Lung (tissue), 17 donors: ENCODE measurements at places on chromosomes 4 and X. TPM values are rescaled to one million over a fixed set of nuclear protein-coding genes. Genes with fewer than 3 reads are reported as not detected.

Gene RADX
- 6.2 TPM for total RNA-seq

DNA sequence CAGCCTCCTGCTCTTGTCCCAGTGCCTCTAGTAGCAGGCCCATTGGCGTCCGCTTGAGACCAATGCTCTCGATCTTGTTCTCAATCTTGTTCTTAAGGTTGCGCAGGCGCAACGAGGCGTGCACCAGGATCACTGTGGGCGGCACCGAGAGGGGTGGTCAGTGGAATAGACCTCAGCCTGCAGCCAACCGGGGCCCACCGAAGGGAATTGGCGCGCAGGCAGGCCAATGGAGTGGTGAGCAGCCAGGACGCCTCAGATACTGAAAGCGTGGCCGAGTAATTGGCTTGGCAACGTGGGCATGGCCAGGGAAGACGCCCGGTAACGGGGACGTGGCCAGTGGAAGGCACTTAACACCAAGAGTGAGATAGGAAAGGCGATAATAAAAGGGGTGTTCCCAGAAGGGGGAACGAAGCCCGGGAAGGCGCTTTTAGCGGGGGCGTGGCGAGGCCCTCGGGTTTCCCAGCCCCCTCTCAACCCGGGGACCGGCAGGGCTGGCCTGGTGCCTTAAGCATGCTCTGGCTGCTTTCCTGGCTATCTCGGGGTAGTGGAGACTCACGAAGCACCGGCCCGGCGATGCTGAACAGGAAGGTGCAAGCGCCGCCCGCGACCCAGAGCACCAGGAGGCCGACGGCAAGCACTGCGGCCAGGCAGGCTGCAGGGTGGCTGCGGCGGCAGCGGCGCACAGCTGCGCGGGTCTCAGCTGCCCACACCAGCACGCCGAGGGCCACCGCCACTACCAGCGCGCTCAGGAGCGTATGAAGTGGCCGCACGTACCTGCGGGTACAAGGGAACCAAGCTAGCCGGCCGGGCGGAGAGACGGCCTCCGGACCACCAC, 1.7 kb downstream of the PRAF2 start:
- no peaks in the 10 kb centered on the region for H3K27me3 ChIP-seq
- H3K27ac ChIP-seq: no peak overlapping the region
- H3K4me3 ChIP-seq: no peak overlapping the region
- H3K4me1 ChIP-seq: no peaks in the 10 kb centered on the region

DNA sequence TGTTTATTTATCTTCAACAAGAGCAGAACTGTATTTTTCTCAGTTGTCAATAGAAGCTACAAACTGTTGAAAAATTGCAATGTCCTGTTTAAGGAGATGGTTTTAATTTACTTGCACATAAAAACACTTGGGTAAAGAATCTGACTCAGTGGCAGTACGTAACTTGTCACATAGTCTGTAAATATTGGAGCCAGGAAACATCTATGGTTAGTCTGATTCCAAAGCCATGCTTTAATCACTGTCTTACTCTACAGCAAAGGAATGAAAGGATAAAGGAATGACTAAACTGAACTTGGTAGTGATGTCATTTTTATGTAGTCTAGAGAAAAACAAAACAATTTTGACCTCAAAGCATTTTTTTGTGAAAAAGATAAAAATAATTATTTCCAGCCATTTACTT, 537.2 kb downstream of the STIM2 start:
- DNase-seq: no peak
- no peak overlapping the region for H3K27ac ChIP-seq
- no peak overlapping the region for H3K4me3 ChIP-seq

Gene UGT2B17
- 0.46 TPM for total RNA-seq

GRCh38 chr4:22941688-22942375, 249.1 kb downstream of the GBA3 start:
- H3K4me1 ChIP-seq: no peaks in the 10 kb centered on the region
- no peak overlapping the region for H3K4me3 ChIP-seq
- no peaks in the 10 kb centered on the region for H3K36me3 ChIP-seq
- H3K27ac ChIP-seq: no peak overlapping the region
- no peaks in the 10 kb centered on the region for H3K27me3 ChIP-seq

- peaks cover 8% of the 10 kb centered on the region for H3K4me1 ChIP-seq
- H3K36me3 ChIP-seq: no peaks in the 10 kb centered on the region
- no peak for DNase-seq
- H3K27me3 ChIP-seq: no peaks in the 10 kb centered on the region
- no peak overlapping the region for H3K4me3 ChIP-seq
- H3K27ac ChIP-seq: no peak overlapping the region
Measured at GRCh38 chr4:8308144-8308543, 38.6 kb downstream of the HTRA3 start.

DNA sequence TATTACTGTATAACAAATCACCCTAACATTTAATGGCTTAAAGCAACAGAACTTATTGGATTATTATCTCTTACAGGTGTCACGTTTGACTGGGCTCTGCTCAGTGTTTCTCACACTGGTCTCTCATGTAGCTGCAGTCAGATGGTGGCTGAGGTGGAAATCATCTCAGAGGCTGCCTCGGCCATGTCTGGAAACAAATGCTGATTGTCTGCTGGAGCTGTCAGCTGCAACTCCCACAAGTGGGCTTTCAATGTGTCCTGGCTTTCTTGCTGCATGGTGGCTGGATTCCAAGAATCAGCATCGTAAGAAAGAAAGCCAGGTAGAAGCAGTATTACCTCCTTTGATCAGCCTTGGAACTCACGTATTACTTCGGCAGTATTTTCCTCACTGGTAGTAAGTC, 277.6 kb downstream of the SPANXN1 start:
- H3K27ac ChIP-seq: no peak overlapping the region
- H3K27me3 ChIP-seq: no peaks in the 10 kb centered on the region
- no peak overlapping the region for H3K4me3 ChIP-seq
- H3K36me3 ChIP-seq: no peaks in the 10 kb centered on the region
- no peaks in the 10 kb centered on the region for H3K4me1 ChIP-seq
- no peak for DNase-seq

Gene C4orf36
- 3.3 TPM for total RNA-seq

Gene CFI
- total RNA-seq: 150 TPM

Gene MTMR8
- 5.8 TPM for total RNA-seq

Gene CTAG2
- total RNA-seq: not detected

GRCh38 chr4:174402470-174403176, 118.9 kb downstream of the CEP44 start:
- H3K4me3 ChIP-seq: no peak overlapping the region
- DNase-seq: no peak
- H3K36me3 ChIP-seq: no peaks in the 10 kb centered on the region
- no peaks in the 10 kb centered on the region for H3K27me3 ChIP-seq
- no peak overlapping the region for H3K27ac ChIP-seq

- no peaks in the 10 kb centered on the region for H3K36me3 ChIP-seq
- H3K27me3 ChIP-seq: no peaks in the 10 kb centered on the region
- no peak overlapping the region for H3K27ac ChIP-seq
- no peak for DNase-seq
Measured at GRCh38 chr4:189069772-189070171, 870.9 kb upstream of the FRG1 start.

Gene KCNIP4
- total RNA-seq: 0.11 TPM
